Stimulated activated CD4-positive, alpha-beta T cell treated with anti-CD3 and anti-CD28 coated beads, Interleukin-12 subunit alpha, Interleukin-12 subunit beta, amount 100 ng/mL, for 24 hours (primary cell): ENCODE measurements at places on chromosomes 3 and 15.

GRCh38 chr3:102090721-102091045 is 241.4 kb downstream of the NFKBIZ start:
- DNase-seq: no peak

DNA sequence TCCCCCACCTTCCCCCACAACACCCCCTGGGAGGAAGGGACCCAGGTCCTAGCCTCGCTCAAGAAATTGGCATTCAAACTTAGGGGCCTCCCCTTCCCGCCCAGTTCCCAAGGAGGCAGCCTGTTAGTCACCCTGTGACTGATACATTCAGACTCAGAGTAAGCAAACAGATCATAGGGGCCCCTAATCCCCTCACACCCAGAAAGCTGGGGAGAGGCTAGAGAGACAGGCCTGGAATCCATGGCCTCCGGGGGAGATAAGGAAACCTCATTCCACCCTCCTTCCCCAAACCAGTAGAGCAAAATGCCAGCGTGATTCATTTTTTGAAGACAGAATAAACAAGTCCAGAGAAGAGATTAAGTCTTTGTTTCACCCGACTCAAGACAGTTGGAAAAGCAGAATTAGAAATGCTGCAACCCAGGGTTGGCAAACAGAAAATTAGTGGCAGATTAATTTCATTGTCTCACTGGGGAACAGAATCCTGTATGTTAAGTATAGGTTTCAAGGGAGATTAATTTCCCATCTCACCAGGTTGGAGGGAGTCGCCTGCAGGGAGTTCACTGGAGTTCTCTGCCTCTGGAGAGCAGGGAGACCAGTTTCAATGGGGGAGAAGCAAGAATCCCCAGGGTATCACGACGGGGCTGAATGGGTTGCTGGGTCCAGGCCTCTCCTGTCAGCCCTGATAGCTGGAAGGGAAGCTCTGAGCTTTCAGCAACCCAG is 268.3 kb downstream of the UACA start:
- DNase-seq: peak; percentile 34

GRCh38 chr3:14518432-14518802 is 21.7 kb downstream of the GRIP2 start:
- DNase-seq: no peak

- no peak for DNase-seq
Observed at GRCh38 chr15:62119227-62119864, 45.7 kb downstream of the C2CD4B start.

GRCh38 chr3:62097121-62097520 is 276.2 kb downstream of the FEZF2 start:
- no peak for DNase-seq

GRCh38 chr3:66518126-66518525 is 17.3 kb upstream of the LRIG1 start:
- DNase-seq: no peak

DNA sequence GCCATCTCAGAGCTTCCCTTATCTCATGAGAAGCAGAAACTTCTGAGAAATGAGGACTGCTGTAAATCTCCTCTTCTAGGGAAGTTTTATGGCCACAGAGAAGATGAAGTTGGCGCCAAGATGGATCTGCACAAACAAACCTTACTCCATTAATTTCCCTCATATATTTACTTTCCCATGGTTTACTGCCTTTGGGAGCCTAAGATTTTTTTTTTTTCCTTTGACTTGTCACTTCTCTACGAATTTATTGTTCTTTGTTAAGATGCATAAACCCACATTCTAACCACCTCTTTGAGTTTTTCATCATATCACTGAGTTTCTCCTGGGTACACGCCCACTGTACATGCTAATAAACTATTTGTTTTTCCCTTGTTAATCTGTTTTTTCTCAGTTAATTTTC is 21.5 kb upstream of the NPTN start:
- no peak for DNase-seq

DNA sequence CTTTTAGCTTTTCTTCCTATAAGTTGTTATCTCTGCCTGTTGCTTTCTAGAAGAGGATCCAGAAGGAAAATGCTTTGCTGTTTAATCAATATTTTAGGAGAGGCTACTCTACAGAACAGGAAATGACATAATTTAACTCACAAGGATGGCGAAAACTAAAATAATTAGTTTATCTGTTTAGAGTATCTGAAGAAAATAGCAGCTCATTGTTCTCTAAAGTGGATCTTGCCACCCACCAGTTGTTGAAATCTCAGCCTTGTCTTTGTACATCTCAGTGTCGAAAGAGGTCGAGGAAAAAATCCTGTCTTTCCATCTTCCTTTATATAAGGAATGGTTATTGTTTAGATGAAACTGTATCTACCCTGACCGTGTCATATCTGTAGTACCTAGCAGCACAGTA is 126.6 kb downstream of the ZNF609 start:
- DNase-seq: no peak

- no peak for DNase-seq
Observed at GRCh38 chr3:173138026-173138425, 3.0 kb downstream of the SPATA16 start.

GRCh38 chr3:166274351-166275023 is 437.3 kb upstream of the BCHE start:
- DNase-seq: no peak

GRCh38 chr15:101215681-101216080 is 36.2 kb downstream of the CHSY1 start:
- no peak for DNase-seq
